Subcutaneous adipose tissue (tissue), 4 donors: ENCODE measurements at places on chromosomes 7 and 10. TPM values are rescaled to one million over a fixed set of nuclear protein-coding genes. Genes with fewer than 3 reads are reported as not detected.

The BBIP1 gene
- 37.3 TPM for total RNA-seq

The POM121L12 gene
- total RNA-seq: not detected

The PTPRZ1 gene
- 0.98 TPM for total RNA-seq

The ADAP1 gene
- 8.9 TPM for total RNA-seq

The EGR2 gene
- total RNA-seq: 5.6 TPM

The SPDYE9 gene
- total RNA-seq: not detected

The C10orf67 gene
- total RNA-seq: not detected

The HSPA12A gene
- total RNA-seq: 41.3 TPM

The PTF1A gene
- total RNA-seq: not detected

The GNAT3 gene
- not detected for total RNA-seq

The OR2A42 gene
- total RNA-seq: 0.19 TPM

The PGAM2 gene
- not detected for total RNA-seq

The TMEM26 gene
- total RNA-seq: not detected

The STRIP2 gene
- total RNA-seq: 0.22 TPM

The GALNT17 gene
- 1.3 TPM for total RNA-seq

The UCN3 gene
- not detected for total RNA-seq

The KLF14 gene
- total RNA-seq: 0.51 TPM

The ASB4 gene
- total RNA-seq: 0.44 TPM

The TUBAL3 gene
- total RNA-seq: not detected

The CUTC gene
- total RNA-seq: 56.6 TPM

The DPYSL4 gene
- 0.34 TPM for total RNA-seq

The DLG5 gene
- total RNA-seq: 27.5 TPM

The INHBA gene
- 0.66 TPM for total RNA-seq

The FAM25C gene
- total RNA-seq: not detected

The CFTR gene
- total RNA-seq: not detected

The CAMK2B gene
- total RNA-seq: 0.44 TPM

The TMEM196 gene
- total RNA-seq: not detected

The ITGB8 gene
- 2.9 TPM for total RNA-seq

The COBL gene
- 0.51 TPM for total RNA-seq

The BCAP29 gene
- total RNA-seq: 133 TPM

The GRID1 gene
- 2.0 TPM for total RNA-seq

The FOXP2 gene
- total RNA-seq: 13.0 TPM

The PPP1R17 gene
- total RNA-seq: not detected

The CHST3 gene
- 26.3 TPM for total RNA-seq

The TEX36 gene
- total RNA-seq: not detected

The TLX1 gene
- total RNA-seq: not detected

The MOGAT3 gene
- total RNA-seq: not detected

The EVX1 gene
- not detected for total RNA-seq

The EBF3 gene
- 50.9 TPM for total RNA-seq
